Stimulated activated CD8-positive, alpha-beta memory T cell treated with anti-CD3 and anti-CD28 coated beads, Interleukin-15, amount 100 ng/mL, for 48 hours (primary cell): ENCODE measurements at places on chromosomes 11 and 22.

DNA sequence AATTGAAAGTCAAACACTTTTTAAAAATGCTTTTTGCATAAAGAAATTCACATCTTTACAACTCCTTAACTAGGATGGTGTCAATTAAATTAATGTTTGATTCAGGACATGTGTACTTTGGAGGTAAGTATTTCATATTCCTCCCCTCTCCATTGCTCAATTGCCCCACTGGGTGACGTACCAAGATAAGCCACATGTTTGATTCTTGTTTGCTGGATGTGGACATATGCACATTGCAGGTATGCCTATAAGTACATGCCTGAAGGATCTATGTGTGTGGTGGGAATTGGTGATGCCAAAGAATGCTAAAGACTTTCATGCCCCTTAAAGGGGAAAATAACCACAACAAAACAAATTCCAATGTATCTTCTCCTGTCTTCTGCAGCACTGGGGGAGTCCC, 5.8 kb downstream of the CD44 start:
- no peak for DNase-seq

- DNase-seq, result no peak
Measured at GRCh38 chr11:113493206-113493605, 18.0 kb upstream of the DRD2 start.

GRCh38 chr11:45659818-45660160, 5.6 kb downstream of the CHST1 start:
- no peak for DNase-seq

- no peak for DNase-seq
Measured at GRCh38 chr11:82321206-82321605, 412.5 kb downstream of the FAM181B start.

GRCh38 chr22:22680396-22680795, 36.0 kb downstream of the GGTLC2 start:
- DNase-seq, result no peak

DNA sequence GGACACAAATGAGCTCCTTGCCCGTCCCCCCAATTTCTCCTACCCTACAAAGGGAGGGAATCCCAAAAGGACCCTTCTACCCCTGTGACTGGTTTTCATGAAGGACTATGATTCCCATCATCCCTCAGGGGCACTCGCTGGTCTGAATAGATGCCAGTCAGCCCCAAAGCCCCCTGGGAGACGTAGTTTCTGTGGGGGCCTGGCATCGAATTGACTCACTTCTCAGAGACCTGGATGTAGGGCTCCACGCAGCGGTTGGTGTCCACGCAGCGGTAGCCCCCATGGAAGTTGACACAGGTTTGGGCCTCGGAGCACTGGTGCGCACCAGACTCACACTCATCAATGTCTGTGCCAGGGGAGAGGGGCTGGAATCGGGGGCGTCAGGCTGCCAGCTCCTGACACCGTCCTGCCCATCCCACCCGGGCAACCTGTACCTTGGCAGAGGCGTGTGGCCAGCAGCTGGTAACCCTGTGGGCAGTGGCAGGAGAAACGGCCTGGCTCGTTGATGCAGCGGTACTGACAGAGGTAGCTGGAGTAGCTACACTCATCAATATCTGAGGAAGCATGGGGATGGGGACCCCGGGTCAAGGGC, 4.4 kb downstream of the EFEMP2 start:
- no peak for DNase-seq

- no peak for DNase-seq
Measured at GRCh38 chr11:44127130-44127529, 31.7 kb downstream of the EXT2 start.

GRCh38 chr22:19902245-19902715, 39.3 kb upstream of the COMT start:
- no peak for DNase-seq

GRCh38 chr22:28884747-28885350, 1.5 kb downstream of the ZNRF3 start:
- DNase-seq, result no peak

- no peak for DNase-seq
Measured at GRCh38 chr11:1461826-1462697, 24.5 kb downstream of the MOB2 start.

- DNase-seq, result no peak
Measured at GRCh38 chr11:64583296-64584262, 7.4 kb upstream of the SLC22A12 start.
